Stimulated activated CD8-positive, alpha-beta memory T cell treated with anti-CD3 and anti-CD28 coated beads, Interleukin-4, amount 100 ng/mL, for 24 hours (primary cell): ENCODE measurements at places on chromosomes 12 and 14.

GRCh38 chr14:29724991-29725390, 202.7 kb downstream of the PRKD1 start:
- no peak for DNase-seq

DNA sequence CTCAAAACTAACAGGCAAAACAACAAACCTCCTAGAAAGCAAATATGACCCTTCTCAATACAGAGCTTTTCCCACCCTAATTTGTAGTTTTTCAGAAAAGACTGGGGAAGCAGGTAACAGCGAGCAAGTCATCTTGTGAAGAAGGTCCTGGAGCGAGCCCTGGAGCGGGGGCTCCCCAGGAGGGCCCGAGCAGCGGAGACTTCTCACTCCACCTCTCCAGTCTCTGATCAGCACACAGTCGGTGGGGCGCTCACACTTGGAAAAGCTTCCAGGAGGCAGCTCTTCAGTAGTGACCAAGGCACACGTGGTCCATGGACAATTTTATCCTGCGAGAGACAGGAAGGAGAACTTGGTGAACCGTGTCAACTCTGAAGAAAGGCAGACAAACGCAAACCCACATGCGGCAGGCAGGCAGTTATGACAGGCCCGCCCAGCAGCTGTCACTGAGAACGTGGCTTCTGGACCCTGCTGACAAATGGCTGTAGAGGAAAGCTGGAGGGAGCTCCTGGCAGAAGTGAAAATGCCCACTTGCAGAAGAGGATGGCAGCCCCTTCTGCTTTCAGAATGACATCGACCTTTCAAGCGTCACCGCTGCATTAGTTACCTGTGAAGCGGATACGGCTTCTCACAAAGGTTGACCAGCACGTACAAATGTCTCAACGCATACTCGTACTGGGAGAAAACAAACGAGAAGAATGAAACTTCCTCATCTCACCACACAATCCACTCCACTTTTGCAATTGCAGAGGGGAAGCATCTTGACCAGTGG, 44.2 kb downstream of the LGMN start:
- no peak for DNase-seq

DNA sequence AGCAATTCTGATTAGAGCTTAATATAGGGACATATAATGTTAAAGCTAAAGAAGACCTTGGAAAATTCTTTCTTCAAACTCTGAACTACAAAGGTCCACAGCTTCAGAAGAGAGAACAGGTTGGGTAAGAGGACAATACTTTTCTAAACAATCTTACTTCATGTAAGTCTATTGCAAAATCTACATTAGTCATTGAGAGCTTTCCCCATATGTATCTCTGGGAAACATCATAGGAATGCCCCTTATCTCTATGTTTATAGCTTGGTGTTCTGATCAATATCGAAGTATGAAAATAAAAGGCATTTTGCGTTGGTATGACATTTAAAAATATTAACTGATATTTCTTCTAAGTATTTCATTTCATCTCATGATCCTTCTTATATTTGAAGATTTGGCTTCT, 962.6 kb downstream of the AACS start:
- no peak for DNase-seq

DNA sequence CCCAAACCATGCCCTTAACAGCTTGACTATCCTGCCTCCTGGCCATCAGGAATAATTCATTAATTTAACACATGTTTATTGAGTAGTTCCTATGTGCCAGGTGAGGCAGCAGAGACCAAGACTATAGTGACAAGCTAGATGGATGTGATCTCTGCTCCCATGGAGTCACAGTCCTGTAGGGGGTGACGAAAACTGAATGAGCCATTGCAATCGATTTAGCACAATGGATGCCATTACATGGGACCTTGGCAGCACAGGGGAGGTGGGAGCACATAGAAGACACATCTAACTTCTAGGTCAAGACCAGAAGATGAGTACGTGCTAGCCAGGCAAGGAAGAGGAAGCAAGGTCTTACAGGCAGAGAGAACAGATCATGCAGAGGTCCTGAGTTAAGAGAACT, 68.7 kb downstream of the NOS1 start:
- no peak for DNase-seq

- DNase-seq, result no peak
Measured at GRCh38 chr12:85835426-85836196, 598 bp downstream of the RASSF9 start.

DNA sequence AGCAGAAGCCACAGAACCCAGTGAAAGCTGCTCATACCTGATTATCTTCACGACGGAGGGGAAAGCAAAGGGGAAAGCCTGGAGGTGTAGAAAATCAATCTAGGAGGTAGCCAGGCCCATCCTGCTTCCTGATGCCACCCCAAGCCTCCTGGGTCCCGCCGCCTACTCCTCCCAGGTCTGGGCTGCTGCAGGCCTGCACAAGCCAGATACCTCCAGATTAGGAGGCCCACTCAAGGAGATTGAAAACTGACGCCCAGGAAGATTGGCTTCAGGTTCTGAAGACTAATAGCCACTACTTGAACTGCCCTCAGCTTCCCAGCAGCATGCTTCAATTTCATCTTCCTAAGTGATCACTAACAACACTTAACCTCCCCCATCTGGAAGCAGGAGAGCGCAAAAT, 87.1 kb downstream of the GCH1 start:
- DNase-seq, result no peak

DNA sequence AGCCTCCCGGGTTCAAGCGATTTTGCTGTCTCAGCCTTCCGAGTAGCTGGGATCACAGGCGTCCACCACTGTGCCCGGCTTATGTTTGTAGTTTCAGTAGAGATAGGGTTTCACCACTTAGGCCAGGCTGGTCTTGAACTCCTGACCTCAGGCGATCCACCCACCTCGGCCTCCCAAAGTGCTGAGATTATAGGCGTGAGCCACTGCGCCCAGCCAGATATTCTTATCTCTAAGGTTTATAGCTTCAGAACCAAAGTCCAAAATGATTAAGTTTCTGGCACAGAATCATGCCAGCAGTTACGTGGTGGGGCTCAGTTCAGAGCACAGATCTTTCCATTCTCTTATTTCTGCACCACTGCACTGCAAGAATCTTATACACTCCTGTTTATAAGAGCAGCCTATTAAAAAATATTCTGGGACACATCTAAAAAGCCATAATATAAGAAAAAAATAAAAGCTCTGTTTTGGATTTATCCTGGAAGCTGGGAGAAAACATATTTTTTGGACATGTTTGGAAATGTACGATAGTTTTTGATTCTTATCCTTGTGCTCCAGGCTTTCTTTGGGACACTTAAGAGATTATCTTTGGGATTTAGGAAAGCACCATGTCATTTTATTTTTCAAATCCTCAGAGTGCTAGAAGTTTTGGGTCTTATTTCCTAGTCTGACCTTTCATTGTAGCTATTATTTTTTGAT, 129.6 kb downstream of the LMNTD1 start:
- no peak for DNase-seq

GRCh38 chr12:1078002-1078401, 87.0 kb downstream of the ERC1 start:
- DNase-seq, result no peak

GRCh38 chr12:122864894-122865253, 29.6 kb downstream of the HIP1R start:
- no peak for DNase-seq

GRCh38 chr14:99747582-99748330, 45.5 kb upstream of the EML1 start:
- DNase-seq, result no peak

DNA sequence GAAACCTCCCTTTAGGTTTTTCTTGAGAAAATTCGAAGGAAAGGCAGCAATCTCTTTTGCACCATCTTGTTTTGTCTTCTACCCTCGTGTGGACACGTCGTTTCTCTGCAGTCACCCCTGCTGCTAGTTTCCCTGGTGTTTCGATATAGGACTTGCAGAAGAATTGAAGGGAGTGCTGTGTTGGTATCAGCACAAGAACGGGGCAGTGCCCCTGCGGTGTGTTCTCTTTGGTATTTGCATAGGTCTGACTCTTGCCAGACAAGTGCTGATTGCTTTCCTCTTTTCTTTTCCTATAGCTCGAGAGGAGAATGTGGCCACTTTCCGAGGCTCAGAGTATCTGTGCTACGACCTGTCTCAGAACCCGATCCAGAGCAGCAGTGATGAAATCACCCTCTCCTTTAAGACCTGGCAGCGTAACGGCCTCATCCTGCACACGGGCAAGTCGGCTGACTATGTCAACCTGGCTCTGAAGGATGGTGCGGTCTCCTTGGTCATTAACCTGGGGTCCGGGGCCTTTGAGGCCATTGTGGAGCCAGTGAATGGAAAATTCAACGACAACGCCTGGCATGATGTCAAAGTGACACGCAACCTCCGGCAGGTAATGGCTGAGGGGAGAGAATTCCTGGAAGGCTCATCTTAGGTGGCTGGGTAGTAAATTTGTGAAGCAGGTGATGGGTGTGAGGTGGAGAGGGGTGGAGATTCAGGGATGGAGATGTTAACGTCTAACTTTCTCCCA, 474.8 kb downstream of the NRXN3 start:
- no peak for DNase-seq

GRCh38 chr14:61934385-61934784, 172.2 kb downstream of the SNAPC1 start:
- no peak for DNase-seq

GRCh38 chr14:91339671-91340369, 77.8 kb downstream of the CCDC88C start:
- DNase-seq, result no peak

DNA sequence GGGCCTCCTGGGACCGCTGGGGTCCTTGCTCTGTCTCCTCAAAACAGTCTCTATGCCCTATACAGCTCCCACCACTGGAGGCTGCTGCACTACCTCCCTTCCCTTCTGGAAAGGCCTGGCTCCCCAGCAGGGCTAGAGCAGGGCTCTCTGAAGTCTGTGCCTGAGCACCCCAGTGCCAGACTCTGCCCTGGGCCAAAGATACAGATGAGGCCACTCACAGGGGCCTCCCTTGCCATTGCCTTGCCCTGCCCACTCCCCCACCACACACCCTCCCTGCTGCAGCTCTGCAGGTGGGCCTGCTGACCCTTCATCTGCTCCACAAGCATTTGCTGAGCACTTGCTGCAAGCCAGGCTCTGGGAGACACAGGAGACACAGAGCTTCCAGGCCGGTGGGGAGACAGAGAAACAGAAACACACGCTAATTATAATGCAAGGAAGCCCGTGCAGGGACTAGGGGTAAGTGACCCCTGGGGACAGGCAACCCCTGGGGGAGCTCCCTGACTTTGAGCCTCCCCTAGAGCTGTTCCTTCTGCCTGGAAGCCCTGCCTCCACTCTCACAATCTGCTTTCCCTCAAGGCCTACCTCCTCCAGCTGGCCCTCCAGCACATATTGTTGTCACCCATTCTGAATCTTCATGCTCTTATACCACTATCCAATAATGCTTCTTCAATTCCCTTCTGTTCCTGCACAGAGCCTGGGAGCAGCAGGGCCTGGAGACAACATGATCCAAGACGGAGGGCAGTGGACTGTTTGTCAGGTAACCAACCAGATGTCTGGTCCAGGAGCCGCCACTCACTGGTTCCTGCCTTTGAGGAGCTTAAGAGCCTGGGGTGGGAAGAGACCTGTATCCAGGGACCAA, 32.6 kb upstream of the PNMA1 start:
- DNase-seq, result no peak

GRCh38 chr14:103931422-103931821, 3.2 kb downstream of the TDRD9 start:
- DNase-seq, result no peak

GRCh38 chr12:49079793-49080192, 10.0 kb upstream of the RHEBL1 start:
- DNase-seq, result no peak

DNA sequence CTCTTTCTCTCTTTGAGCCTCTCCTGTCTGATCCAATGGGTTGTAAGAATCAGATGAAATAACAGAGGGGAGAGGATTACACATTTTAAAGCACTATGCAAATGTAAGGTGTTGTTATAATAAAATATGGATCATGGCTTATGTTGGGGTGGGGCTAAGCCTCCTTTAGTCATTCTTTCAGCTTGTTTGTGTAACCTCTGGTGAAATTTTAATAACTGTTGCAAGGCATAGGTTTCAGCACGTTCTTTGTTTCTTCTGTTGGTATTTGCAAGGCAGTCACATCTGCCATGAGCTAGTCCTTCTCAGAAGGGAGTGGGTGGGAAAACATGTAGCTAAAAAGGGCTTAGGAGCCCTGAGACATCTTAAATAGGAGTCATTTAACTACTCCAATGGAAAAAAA, 74.8 kb upstream of the FRMD6 start:
- no peak for DNase-seq

DNA sequence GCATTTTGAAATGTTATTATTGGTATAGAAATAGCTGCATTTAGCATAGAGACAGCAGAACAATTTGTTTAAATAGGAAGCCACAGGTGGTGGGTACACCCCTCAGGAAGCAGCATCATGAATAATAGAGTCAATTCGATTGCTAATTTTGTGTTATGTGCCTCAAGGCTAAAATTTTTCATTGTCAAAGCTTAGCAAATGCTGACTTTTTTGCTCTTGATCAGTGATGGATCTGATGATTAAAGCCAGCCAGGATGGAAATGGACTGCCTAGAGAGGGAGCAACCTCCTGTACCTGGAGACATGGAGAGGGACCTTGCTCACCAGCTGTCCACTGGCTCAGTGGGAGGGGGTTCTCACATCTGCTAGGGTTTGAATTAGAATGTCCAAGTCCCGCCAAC, 4.5 kb upstream of the KRT8 start:
- no peak for DNase-seq

- no peak for DNase-seq
Measured at GRCh38 chr12:64461634-64462414, 9.9 kb downstream of the TBK1 start.

DNA sequence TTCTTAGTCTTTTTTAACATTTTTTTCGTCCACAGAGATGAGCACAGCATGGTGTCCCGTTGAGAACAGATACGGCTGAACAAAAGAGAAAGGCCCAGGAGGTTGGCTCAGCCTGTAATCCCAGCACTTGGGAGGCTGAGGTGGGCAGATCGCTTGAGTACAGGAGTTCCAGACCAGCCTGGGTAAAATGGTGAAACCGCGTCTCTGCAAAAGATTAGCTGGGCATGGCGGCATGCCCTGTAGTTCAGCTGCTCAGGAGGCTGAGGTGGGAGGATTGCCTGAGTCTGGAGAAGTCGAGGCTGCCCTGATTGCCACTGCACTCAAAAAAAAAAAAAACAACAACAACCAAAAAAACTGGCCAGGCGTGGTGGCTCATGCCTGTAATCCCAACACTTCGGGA, 5.9 kb upstream of the EP400 start:
- DNase-seq, result no peak

- no peak for DNase-seq
Measured at GRCh38 chr14:105446971-105447370, 27.3 kb downstream of the MTA1 start.
